ENCODE measurements at places on chromosomes 3 and 15. TPM values are rescaled to one million over a fixed set of nuclear protein-coding genes. Genes with fewer than 3 reads are reported as not detected.

AHSG gene
- total RNA-seq = 0.27 TPM

- no peak for DNase-seq
Measured at GRCh38 chr3:134810052-134810435, 15.0 kb downstream of the EPHB1 start.

- DNase-seq = no peak
Measured at GRCh38 chr3:159032311-159032710, 230.5 kb downstream of the MFSD1 start.

TUSC7 gene
- total RNA-seq = not detected
